ENCODE measurements at places on chromosomes 7 and 10. TPM values are rescaled to one million over a fixed set of nuclear protein-coding genes. Genes with fewer than 3 reads are reported as not detected.

GRCh38 chr10:99234041-99234790 lies 1.4 kb downstream of the HPSE2 start:
- no peak for DNase-seq

GRCh38 chr7:85714043-85714578 lies 527.3 kb upstream of the SEMA3D start:
- no peak for DNase-seq

- DNase-seq, result no peak
Observed at GRCh38 chr10:120861178-120861855, 10.2 kb downstream of the WDR11 start.

DNA sequence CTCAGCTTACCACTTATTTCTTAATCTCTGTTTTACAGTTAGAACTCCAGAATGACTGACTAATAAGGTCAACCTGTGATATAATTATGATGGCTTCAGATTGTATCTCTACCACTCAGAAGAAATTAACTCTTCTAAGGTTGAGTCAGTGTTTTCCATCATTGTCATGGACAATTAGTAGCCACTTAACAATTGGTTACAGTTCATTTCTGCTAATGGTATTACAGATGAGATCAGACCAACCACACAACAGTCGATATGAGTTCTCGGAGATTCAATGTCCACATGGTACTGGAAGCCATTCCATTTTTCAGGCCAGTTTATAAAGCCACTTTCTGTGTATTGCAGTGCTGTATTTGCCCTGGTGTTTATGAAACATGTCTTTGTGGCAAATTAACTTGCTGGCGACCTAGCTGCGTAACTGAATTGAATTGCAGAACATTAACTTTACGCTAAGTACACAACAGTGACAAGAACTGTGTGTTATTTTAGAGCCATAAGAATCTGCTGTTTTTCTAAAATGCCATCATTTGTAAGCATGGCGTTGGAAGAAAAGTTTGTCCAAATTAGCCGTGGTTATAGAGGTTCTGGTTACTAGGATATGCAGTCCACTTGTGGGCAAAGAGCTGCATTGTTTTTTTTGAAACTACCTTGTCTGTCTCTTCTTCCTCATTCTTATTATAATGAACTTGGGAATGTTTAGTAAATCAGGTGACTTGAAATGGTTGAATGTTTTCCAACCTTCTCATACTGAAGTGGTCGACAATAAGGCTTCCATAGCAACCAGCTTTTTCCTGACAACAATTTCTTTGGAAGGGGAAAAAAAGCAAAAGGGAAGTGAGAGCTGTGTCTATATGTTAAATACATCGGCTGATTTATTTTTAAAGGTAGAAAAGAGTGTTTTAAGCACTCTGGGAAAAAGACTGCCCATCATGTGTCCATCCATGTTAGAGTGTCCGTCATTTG lies 76.4 kb downstream of the CELF2 start:
- no peak for DNase-seq

- no peak for DNase-seq
Observed at GRCh38 chr10:88903715-88904114, 23.7 kb downstream of the STAMBPL1 start.

DNA sequence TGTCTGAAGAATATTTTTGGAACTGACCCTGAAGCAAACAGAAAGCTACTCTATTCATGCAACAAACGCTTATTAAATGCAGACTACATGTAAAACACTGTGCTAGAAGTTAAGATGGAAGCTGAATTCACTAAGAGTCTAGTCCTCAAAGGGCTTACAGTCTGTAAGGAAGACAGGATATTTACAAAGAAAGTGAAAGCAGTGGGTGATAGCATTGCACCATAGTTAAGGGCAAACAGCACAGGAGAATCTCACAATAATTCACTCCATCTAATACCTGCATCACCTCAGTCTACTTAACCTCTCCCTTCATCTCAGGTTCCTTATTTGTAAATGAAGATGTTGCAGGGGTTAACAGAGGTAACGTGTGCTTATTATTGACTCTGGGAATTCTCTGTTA lies 360.0 kb upstream of the AOAH start:
- no peak for DNase-seq

DNA sequence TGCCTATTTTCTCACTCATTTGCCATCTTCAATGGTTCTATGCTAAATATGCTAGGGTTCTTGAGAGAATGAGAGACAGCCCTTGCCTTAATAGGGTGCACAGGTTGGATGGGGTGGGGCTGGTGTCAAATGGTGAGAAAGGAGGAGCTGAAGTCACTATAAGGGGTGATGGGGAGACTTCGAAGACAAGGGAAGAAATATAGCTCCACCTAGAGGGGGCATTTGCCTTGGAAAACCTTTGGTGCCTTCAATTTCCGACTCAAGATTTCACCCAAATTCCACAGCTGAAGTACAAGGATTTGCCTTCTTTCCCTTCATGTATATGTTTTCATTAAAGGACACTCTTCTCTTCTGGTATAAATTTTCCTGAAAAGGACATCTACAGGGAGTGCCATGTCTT lies 5.6 kb downstream of the PTN start:
- DNase-seq, result no peak

DNA sequence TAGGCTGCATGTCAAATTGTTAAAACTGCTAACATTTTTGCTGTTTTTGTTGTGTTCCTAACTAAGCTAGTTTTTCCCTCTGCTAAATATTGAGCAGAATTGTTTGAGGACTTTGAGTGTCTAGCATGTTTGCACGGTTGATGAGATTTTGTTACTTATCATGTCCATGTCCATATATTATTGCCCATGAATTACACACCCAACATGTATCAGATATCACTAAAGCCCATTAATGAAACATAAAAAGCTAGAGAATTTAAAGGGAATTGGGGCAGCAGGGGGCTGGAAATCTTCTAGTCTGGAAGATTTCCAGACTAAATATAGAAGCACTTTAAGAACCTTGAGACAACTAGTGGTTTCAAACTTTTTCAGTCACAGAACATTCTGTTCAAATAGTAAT lies 197.7 kb downstream of the SNX10 start:
- no peak for DNase-seq

GRCh38 chr7:12090757-12091221 lies 120.3 kb upstream of the TMEM106B start:
- DNase-seq, result no peak

DNA sequence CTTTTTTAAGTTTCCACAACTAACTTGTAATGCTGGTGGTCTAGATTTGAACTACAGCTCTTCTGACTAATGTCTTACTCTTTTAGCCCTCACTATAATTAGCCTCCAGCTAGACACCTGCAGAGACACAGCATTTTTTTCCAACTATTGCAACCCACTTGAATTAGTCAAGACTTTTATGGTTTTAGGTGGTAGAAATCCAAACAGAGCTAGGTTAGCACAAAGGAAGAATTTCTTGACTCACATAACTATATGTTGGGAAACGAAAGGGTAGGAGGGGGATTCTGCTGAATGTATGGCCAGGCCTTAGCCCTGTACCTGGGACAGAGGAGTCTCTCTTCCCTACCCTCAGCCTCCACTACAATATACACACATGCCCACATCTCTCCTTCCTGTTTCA lies 586.1 kb downstream of the INHBA start:
- peak; percentile 49 for DNase-seq

- DNase-seq, result no peak
Observed at GRCh38 chr10:78215645-78216044, 182.0 kb downstream of the RPS24 start.

DNA sequence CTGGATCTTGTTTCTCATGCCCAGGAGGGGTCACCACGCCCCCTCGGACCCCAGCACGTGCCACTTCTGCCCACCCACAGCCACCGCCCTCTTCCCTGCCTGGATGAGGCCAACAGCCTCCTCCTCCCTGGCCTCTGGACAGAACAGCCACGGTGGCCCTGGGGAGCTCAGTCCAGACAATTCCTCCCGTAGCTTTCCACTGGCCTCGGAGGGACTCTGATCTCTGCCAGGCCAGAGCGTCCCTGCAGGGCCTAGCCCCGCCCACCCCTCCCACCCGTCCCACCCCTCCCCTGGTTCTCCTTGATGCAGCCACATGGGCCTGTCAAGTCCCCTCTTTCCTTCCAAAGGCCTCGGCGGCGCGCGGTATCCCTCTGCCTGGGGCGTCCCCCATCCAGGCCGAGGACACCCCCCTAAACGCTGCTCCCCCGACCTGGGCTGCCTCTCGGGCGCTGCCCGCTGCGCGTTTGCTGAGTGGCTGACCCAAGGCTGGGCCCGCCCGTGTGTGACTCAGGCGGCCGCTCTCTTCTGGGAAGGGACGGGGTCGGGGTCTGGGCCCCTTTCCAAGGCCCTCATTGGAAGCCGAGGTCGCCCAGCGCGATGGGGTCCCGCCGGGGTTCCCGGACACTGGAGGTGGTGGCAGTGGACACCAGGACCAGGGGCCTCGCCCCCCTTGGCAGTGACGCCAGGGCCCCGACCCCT lies 557 bp downstream of the TMEM120A start:
- DNase-seq, result peak; percentile 54

HTR5A gene
- total RNA-seq, result not detected

- no peak for DNase-seq
Observed at GRCh38 chr7:55469721-55470120, 102.6 kb downstream of the VOPP1 start.

UNC5B gene
- 2.3 TPM for total RNA-seq

DNA sequence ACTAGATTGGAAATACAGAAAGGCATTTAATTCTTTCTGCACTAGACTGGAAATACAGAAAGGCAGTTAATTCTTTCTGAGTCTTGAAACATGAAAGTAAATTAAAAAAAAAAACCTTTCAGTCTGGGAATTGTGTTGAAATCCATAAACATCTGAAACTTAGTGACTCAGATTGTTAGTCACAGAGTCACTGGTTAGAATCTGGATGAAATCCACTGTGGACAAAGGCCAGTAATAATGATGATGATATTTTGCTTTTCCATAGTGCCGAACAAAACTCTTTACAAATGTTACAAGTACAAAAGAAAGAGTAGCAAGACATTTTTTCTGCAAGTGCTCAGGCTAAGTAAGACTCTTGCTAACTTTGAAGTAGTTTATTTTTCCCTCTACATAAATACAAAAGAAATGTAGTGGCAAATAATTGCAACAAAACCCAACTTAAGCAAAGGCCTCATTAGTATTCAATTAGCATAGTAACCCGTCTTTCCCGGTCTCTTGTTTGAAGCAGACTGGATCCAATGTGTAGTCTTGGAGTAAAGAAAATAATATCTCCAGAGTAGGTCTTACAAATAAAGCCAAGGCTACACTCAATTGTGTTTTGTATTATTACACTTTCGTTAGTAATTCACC lies 5.8 kb upstream of the PRTFDC1 start:
- DNase-seq, result peak; percentile 85

DNA sequence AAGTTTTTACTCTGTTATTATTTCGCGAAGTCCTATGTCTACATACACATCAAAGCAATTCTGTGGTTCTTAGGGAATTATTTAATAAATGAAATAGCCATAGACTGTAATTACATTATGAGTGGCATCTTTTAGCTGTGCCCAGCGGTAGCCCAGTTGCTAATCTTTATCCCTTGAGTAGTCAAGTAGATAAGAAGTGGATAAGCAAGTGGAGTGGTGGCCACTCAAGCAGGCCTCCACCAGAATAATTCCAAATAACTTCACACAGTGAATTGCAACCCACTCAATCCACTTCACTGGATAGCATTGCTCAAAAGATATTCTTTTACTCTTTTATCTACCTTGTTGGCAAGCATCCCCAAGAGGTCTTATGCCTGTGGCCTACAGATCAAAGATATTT lies 349.7 kb downstream of the AUTS2 start:
- DNase-seq, result no peak

- no peak for DNase-seq
Observed at GRCh38 chr7:131057794-131058070, 269.9 kb upstream of the MKLN1 start.

NEUROG3 gene
- not detected for total RNA-seq

DNA sequence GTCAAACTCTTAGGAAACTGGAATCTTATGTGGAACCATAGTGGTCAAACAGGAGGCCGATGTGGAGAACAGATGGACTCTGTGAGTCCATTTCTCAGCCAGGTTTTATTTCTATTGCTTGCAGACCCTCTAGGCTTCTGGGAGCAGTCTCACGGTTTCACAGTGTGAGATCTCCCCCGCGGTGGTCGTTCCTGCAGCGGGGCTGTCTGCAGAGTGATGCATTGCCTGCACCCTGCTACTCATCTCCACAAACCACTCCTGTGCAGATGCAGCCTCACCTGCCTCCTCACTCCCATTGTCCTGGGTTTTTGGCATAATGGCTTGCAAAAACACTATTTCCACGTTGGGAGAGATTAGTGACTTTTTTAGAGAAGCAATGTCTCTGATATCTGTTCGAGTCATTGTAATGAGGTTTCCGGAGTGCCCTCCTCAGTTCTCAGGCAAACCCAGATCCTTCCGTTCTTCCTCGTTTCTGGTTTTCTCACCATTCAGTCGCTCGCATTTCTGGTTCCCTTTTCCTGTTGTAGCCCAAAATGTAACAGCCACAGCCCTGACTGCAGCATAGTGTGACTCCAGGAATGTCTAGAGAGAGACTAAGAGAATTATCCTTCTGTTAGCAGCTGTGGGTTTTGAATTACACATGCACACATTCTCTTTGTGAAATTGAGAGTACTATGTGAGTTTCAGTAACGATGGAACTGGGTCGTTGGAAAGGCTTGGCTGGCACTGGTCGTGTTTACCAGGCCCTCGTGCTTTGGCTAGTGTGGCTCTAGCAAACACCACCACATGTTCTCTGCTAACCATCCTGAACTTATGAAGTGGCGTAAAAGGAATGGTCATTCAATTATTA lies 30.2 kb downstream of the ACADSB start:
- no peak for DNase-seq

INPP5F gene
- 23.5 TPM for total RNA-seq

ZNF425 gene
- 1.9 TPM for total RNA-seq

FXYD4 gene
- not detected for total RNA-seq

DNA sequence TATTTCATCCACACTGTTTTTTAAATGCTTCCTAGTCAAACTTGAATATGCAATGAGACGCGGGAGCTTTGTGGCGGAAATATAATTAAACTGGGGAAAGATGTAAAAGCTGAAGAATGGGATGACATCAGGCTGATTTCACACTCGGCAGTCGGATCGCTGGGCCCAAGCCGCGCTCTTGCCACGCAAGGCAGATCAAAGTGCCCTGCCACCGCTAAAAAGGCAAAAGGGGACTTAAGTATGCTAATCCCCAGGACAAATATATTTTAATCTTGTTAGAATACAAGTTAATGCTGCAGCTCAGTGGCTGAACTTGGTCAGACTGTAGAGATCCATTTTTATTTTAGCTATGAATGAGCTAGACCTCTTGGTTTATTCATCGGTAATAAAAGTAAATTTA lies 13.8 kb downstream of the EN2 start:
- DNase-seq, result no peak

PYROXD2 gene
- 10.9 TPM for total RNA-seq

- no peak for DNase-seq
Observed at GRCh38 chr10:111392910-111393309, 316.1 kb downstream of the ADRA2A start.

- no peak for DNase-seq
Observed at GRCh38 chr7:7399707-7400106, 136.0 kb downstream of the COL28A1 start.

- DNase-seq, result no peak
Observed at GRCh38 chr10:122864194-122864592, 15.2 kb downstream of the FAM24B start.

GRCh38 chr10:83542774-83543411 lies 596.4 kb upstream of the GHITM start:
- DNase-seq, result no peak

GIMAP6 gene
- not detected for total RNA-seq

GRCh38 chr10:64648915-64649314 lies 1127.7 kb downstream of the REEP3 start:
- DNase-seq, result no peak

GRCh38 chr7:30170476-30171205 lies 35.9 kb downstream of the MTURN start:
- no peak for DNase-seq

FZD1 gene
- 6.4 TPM for total RNA-seq

GRCh38 chr7:14714161-14714728 lies 188.3 kb downstream of the DGKB start:
- no peak for DNase-seq
